ENCODE measurements at places on chromosomes 1 and 21.
A peak's percentile ranks its signal among the peaks of the same experiment; 100 is the strongest.

- DNase-seq, result peak; percentile 82
Measured at GRCh38 chr1:110674337-110675059, at the start of gene KCNA3. KCNA3 (minus strand) TSS chr1:110674940; CDS start chr1:110674809, 131 bp downstream.

DNA sequence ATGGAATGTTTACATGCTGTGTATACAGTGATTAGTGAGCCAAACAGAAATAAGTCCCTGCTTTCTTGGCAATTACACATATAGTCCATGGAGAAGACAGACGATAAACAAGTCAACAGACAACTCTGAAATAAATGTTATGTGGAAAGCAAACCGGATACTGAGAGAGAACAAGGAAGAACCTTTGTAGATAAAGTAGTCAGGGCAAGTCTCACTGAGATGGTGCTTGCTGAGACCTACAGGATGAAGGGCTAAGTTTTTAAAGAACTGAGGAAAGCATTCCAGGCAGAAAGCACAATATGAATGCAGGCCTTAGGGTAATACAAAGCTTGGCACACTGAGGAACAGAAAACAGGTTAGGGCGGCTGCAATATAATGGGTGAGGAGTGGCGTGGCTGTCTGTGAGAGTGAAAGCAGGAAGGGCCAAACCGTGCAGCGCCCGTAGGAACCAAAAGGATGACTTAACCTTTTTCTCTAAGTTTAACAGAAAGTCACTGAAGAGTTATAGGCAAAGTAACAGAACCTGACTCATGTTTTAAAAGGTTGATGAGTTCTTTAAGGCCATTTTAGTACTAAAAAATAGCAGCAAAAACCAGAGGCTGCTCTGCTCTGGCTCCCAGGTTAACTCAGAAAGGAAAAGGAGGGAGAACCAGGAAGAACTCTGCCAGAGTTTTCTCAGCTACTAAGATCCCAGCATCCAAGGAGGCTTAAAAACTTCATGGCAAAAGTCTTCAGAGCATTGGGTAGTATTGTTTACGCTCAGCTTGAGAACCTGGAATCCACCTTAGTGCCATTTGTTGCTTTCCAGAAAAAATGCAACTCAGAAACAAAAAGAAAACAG lies 8.7 kb upstream of the TTF2 start:
- no peak for DNase-seq

- DNase-seq, result no peak
Measured at GRCh38 chr1:169722779-169723178, 11.1 kb downstream of the SELE start.

- DNase-seq, result no peak
Measured at GRCh38 chr1:46458190-46458589, 31.4 kb upstream of the DMBX1 start.

- no peak for DNase-seq
Measured at GRCh38 chr1:52037402-52037814, 3.8 kb upstream of the KTI12 start.

- DNase-seq, result peak; percentile 18
Measured at GRCh38 chr1:18632783-18633421, 2.3 kb downstream of the PAX7 start.

DNA sequence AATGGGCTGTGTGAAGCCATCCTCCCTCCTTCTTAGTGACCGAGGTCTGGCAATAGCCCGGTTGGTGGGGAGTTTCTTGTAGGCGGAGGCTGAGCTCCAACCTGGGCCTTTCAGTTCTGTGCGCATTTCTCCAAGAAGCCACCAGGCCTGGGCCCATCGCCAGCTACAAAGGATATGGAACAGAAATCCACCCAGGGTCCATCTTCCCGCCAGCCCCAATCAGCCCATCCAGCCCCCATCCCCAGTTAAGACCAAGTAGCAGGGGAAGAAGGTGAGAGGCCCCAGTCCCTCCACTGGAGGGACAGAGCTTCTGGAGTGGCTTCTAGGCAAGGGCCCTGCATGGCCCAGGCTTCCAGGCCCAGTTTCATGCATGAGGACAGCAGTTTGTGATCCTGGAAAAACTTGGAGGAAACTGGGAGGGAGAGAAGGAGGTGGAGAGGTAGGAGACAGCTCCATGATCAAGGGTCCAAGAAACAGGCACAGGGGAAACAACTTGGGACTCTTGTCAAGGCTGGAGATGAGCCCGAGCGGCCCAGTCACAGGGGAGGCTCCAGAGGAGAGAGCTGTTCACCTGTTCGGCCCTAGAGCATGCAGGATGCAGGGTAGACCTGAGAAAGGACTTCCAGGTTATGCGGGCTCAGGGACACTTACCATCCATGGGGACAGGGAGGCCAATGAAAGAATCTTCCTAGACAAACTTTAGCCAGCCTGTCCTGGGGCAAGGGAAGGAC lies 261.2 kb downstream of the PTPRU start:
- DNase-seq, result no peak

DNA sequence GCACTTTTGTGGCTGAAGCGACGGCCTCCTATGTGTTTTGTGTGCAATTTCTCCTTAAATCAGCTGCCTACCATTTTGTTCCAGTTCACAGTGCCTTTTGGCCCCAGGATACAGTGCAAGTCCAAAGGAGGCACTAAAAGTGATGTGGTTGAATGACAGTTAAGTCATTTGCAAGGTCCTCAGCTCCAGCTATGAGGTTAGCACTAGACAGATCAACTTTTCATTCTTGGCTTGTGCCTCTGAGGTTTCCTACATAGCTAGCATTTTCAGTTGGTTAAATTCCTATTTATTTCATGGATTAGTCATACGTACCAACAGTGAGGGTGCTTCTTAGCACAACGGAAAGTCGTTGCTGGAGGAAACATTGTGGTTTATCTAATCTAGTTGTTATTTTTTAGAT lies 59.3 kb upstream of the NTPCR start:
- no peak for DNase-seq

GRCh38 chr1:209190591-209191261 lies 392.8 kb upstream of the CAMK1G start:
- peak; percentile 75 for DNase-seq

DNA sequence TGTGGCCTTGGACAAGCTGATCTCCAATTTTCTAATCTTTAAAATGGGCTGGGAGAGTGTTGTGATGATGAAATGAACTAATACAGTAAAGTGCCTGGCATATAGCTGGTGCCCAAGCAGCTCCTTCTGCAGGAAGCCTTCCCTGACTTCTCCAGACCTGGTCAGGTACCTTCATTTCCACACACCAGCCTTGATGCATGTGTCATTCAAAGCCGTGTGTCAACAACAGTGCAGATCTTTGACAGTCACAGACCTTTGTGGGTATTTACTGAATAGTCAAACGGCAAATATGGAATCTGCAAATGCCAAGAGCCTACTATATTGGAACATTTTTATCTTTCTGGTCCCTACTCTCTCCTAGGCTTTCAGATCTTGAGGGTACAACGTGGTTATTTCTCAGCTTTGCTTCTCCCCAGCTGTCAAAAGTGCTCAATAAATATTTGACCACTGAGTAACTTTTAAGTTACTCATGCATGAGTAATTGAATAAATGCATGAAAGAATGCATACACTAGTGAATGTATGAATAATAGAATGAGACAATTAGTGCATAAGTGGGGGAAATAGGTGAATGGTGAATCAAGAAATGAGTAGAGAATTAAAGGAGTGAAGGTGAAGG lies 75.4 kb downstream of the MDM4 start:
- no peak for DNase-seq

DNA sequence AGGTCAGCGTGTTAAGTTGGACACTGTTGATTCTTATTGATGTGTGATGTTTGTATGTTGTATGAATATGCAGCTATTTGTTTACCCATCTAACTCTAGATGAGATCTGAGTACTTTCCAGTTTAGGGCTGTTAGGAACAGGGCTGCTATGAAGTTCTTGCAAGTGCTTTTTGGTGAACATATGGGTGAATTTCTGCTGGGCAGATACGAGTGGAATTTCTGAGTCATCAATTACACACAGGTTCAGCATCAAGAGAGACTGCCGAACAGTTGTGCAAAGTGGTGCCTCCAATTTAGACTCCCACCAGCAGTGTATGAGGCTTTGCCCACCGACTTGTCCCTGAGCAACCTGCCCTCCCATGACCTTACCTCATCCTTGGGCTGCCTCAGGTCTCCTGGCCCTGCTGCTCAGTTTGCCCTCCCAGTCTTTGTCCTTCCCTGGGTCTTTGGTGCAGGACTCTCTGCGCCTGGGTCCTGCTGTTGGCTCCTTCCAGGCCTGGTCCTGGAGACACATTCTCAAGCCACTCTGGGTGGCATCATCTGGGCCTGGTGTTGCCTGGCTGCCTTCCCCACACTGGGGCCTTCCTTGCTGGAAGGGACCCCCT lies 343.6 kb downstream of the PTPRU start:
- DNase-seq, result no peak

GRCh38 chr1:174894117-174894762 lies 105.5 kb upstream of the CACYBP start:
- no peak for DNase-seq

DNA sequence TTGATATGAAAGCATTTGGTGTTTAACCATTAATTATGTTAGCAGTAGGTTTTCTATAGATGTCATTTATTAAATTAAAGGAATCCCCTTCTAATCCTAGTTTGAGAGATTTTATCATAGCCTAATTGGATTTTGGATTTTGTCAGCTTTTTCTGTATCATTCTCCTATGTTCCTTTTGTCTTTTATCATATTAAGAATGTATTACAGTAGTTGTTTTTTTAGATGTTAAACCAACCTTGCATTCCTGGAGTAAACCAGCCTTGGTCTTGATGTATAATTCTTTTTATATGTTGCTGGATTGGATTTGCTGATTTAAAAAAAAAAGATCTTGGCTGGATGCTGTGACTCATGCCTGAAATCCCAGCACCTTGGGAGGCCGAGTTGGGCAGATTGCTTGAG lies 5.6 kb downstream of the SETDB1 start:
- no peak for DNase-seq

GRCh38 chr1:75745276-75745675 lies 20.8 kb downstream of the ACADM start:
- no peak for DNase-seq

DNA sequence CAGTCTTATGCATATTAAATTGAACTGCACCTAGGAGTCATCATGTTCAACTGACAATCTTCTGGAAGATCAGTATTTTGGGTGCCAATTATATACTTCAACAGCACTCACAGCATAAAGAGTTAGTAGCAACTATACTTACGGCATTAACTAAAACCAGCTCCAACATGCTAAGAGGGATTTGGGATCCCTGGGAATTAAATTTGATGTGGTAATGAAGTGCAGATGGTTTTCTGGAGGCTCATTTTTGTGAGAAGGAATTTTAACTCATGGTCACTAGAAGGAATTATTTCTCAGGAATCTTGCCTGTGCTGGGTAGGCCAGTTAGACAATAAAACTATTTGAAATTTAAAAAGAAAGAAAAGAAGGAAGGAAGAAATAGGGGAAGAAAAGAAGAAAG lies 18.3 kb downstream of the IFI44 start:
- no peak for DNase-seq

- DNase-seq, result no peak
Measured at GRCh38 chr1:151405187-151405951, 6.0 kb downstream of the PSMB4 start.

DNA sequence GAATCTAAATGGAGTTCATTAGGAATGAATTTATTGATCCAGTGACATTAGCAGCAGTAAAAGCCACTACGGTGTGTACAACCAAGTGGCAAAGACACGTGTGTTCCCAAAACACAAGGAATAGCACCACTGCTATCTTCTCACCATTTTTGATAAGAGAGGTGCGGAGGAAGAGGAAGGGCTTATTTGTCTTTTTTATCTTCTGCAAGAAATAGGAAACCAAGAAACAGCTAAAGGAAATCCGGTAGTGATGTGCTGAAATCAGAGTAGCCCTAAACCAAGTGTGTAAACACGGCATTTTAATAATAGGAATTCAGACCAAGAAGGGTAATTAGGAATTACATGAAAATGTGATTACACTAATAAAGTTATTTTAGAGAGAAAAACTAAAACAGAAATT lies 9.1 kb upstream of the SCYL3 start:
- no peak for DNase-seq

GRCh38 chr1:209805875-209806760 lies at the start of gene IRF6:
IRF6 (minus strand) TSS chr1:209806142; CDS start chr1:209801413, 4,729 bp downstream.
- DNase-seq, result peak; percentile 93

DNA sequence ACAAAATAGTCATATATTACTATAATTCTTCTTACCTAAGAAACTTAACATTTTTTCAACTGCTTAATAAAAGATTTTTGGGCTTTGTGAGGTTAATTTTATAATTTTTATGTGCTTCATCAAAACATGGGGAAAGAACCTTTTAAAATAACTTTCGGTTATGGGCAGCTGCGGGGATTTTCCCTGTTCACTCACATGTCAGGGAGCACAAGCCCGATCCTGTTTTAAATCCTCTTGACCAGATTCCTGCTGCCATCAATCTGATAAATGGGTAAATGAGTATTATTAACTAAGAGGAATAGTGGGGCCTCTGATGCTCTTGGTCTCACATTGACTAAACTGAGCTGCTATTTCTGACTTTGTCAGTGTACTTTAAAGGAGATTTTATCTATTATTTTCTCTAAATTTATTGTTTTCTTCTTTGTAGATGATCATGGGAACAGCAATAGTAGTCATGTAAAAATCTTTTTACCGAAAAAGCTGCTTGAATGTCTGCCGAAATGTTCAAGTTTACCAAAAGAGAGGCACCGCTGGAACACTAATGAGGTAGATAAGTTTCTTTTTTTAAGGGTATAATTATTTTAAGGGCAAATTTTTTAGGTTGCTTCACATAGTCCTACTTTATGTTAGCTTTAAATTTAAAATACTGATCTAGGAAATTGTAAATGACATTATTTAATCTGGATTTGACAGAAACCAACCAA lies 39.6 kb downstream of the CAMTA1 start:
- no peak for DNase-seq

DNA sequence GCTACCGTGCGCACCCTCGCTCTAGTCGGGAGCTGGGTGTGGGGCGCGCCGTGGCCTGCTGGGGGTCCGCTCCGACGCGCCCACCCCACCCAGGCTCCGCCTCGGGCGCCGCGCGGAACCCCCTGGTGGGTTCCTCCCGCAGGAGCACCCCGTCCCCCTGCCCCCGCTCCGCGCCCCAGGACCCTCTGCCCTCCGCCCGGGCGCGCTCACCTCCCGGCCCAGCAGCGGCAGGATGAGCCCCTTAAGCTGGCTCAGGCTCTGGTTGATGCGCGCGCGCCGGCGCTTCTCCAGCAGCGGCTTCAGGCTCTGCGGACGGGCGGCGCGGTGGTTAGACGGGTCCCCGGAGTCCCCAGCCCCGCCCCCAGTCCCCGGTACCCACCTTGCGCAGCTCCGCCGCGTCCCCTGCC lies 319 bp downstream of the HES2 start:
- peak; percentile 50 for DNase-seq

GRCh38 chr1:95116580-95117206 lies 462 bp upstream of the TLCD4 start:
- peak; percentile 70 for DNase-seq

DNA sequence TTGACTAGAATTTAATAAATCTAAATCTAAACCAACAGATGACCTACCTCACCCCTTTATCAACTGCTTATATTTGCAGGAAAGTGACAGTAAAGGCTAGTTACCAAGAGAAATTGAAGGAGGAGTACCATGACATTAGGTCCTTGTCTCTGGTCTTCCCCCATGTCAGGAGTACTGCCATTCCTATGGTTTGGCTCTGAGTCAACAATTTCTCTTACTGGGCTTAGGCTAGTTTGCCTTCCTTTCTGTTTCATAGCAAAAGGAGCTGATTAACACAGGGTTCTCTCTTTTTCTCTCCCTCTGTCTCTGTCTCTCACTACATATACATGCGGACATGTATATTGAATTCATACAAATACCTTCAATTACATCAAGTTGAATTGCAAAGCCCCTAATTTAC lies 579.9 kb downstream of the DPYD start:
- DNase-seq, result no peak

- DNase-seq, result no peak
Measured at GRCh38 chr21:28561772-28562171, 430.9 kb downstream of the LTN1 start.

GRCh38 chr1:46820076-46820475 lies 21.2 kb downstream of the CYP4B1 start:
- no peak for DNase-seq

- no peak for DNase-seq
Measured at GRCh38 chr1:223873044-223873443, 27.3 kb upstream of the TP53BP2 start.
